ENCODE measurements at places on chromosomes 1 and 21.

- DNase-seq, result no peak
Measured at GRCh38 chr1:246771366-246771765, 47.2 kb downstream of the SCCPDH start.

GRCh38 chr1:56968878-56969495 is 3.2 kb upstream of the C8B start:
- no peak for DNase-seq

GRCh38 chr1:203531063-203531462 is 37.1 kb downstream of the OPTC start:
- no peak for DNase-seq

DNA sequence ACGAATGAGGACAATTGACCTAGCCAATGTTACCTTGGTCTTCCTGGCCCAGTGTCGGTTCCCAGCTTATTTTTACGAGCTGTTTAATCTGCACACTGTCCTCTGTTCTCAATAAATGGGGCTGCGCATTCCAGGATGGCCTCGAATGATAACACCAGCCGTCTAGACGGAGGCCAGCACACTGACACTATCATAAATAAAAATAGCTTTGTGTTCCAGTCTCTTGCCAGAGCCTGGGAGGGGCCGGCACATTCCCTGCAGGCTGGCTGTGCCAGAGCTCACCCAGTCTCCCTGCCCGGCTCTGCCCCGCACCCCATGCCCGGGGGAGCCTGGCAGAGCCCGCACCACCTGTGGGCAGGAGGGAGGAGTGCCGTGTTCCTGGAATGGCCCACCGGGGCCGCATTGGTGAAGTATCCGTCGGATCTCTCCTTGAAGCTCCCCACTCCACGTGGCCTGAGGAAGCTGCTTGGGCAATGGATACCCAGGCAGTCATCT is 92.1 kb downstream of the SPSB1 start:
- peak; percentile 75 for DNase-seq

DNA sequence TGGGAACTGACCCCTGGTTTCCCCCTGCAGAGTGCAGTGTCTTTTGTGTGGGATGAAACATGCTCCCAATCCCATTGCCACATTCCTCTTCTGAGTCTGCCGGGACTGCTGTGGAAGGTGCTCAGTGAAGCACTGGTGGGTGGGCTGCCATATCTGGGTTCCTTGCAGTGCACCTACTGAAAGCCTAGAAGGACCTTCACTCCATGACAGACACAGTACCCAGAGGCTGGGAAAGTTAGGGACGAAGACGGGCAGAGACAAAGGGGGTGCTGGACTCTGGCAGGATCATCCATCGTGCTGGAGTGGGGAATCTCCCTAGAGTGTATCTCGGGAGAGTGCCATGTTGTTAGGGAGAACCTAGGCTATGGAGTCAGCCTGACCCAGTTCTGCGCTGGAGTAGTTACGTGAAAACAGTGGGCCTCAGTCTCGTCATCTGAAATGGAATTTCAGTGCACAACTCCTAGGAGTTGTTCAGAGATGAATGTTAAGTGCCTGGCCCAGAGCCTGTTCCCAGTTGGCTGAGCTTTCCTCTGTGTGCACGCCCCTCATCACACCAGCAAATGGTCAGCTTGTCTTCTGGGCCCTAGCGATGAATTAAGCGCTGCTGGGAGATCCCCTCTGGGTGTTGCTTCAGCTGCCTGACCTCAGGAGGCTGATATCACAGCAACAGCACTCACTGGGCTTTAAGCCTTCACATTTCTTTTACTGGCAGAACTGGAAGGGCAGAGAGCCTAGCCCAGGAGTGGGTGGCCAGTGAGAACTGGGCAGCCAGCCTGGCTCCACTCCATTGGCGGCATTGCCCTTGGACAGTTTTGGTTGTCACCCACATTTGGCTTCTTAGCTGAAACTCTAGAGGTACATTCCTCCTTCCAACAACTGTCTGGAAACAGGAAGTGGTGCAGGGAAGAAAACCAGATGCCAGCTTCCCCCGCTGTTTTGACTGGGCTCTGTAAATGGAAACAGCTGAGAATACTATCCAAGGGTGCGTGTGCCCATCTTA is 479.8 kb upstream of the VAMP3 start:
- DNase-seq, result peak; percentile 44

DNA sequence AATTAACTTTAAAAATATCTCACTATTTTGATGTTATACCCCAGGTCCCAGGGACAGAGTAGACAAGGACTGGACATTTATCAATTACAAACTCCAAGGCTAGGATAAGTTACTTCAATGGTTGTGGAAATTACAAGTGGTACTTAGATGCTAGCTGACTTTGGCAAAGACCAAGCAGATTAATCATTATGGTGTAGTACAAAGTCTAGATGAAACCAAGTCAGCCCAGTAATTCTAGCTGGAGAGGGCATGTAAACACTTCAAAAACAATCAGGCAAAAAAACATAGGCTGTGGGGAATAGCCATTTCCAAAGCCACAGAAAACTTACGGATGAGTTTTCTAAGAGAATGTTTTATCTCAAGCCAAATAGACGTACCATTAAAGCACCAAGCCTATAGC is 124.5 kb downstream of the TSEN15 start:
- DNase-seq, result no peak

DNA sequence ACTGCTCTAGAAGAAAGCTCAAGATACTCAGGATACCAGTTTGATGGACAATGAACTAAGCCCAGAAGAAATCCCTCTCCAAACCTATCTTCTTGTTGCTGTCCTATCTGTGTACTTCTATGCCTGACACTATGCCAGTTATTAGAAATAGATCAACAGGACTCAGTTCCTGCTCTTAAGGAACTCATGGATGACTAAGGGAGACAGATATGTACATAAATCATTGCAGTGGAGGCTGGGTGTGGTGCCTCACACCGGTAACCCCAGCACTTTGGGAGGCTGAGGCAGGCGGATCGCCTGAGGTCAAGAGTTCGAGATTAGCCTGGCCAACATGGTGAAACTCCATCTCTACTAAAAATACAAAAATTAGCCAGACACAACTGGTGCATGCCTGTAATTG is 42.4 kb upstream of the AK4 start:
- DNase-seq, result no peak

DNA sequence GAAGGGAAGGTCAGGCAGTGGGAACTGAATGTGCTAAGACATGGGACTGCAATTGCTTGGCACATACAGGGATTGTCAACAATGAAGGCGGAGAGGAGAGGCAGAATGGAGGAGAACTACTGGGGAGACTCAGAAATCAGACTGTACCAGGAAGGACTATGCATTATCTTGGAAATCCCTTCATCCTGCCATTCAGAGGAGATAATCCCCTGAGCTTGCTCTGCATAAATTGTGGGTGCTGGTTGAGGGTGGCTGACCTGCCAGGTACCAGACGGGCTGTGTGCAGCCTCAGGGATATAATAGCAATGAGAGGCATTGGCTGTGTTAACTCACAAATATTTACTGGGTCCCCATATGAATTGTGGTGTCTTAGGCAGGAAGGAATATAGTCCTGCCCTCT is 5.0 kb upstream of the TRABD2B start:
- DNase-seq, result no peak

DNA sequence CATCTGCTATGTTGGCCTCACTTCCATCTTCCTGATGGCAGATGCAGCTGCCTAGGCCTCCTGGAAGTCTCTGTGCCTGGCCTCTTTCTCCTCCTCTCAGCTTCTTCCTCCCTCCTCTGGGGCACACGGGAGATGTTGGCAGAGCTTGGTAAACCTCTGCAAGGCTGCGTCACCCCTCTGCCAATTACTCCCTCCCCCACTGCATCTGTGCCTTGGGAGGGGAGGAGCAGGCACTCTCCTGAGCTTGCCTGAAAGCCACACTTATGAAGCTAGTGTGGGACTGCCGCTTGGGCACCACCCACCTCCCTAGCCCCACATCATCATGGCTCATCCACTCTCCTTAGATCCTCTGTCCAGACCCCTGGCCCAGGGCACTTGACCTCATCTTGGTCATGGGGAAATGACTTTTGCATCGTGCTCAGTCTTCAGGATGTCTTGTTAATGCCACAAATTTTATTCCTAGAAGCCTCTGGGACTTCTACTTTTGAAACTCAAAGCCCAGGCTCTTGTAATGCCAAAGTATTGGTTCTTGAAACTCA is 7.3 kb upstream of the TMEM51 start:
- DNase-seq, result no peak
